ENCODE measurements at places on chromosomes 4 and X.

- no peaks in the 10 kb centered on the region for H3K27me3 ChIP-seq
- H3K27ac ChIP-seq: no peak overlapping the region
- DNase-seq: no peak
- no peaks in the 10 kb centered on the region for H3K36me3 ChIP-seq
These were observed 466.1 kb downstream of the IQCM start for GRCh38 chr4:149349541-149349940.

- no peaks in the 10 kb centered on the region for H3K27me3 ChIP-seq
- DNase-seq: no peak
- no peak overlapping the region for H3K27ac ChIP-seq
- H3K4me3 ChIP-seq: no peak overlapping the region
- H3K4me1 ChIP-seq: no peaks in the 10 kb centered on the region
- no peaks in the 10 kb centered on the region for H3K36me3 ChIP-seq
These were observed 11.4 kb downstream of the BANK1 start for GRCh38 chr4:101801958-101802357.

- no peak for DNase-seq
- H3K36me3 ChIP-seq: no peaks in the 10 kb centered on the region
- no peak overlapping the region for H3K4me3 ChIP-seq
These were observed 26.1 kb upstream of the IGFBP7 start for GRCh38 chr4:57136281-57136680.

DNA sequence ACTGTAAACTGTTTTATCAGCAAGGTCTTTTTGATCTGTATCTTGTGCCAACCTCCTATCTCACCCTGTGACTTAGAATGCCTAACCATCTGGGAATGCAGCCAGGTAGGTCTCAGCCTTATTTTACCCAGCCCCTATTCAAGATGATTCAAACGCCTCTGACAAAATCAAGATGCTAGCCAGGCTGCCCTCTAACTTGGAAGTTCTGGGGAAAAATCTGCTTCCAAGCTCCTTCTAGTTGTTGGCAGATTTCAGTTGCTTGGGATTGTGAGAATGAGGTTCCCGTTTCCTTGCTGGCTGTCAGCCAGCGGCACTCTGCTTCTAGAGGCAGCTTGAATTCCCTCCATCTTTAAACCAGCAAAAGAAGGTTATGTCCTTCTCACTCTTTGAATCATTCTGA lies 34.7 kb downstream of the LUZP4 start:
- H3K27ac ChIP-seq: no peak overlapping the region
- no peak overlapping the region for H3K4me3 ChIP-seq
- H3K4me1 ChIP-seq: no peaks in the 10 kb centered on the region
- DNase-seq: no peak
- H3K36me3 ChIP-seq: no peaks in the 10 kb centered on the region
- no peaks in the 10 kb centered on the region for H3K27me3 ChIP-seq

- no peaks in the 10 kb centered on the region for H3K4me1 ChIP-seq
- H3K36me3 ChIP-seq: no peaks in the 10 kb centered on the region
- H3K4me3 ChIP-seq: no peak overlapping the region
These were observed 86.2 kb upstream of the PCDH10 start for GRCh38 chr4:133062851-133063250.

DNA sequence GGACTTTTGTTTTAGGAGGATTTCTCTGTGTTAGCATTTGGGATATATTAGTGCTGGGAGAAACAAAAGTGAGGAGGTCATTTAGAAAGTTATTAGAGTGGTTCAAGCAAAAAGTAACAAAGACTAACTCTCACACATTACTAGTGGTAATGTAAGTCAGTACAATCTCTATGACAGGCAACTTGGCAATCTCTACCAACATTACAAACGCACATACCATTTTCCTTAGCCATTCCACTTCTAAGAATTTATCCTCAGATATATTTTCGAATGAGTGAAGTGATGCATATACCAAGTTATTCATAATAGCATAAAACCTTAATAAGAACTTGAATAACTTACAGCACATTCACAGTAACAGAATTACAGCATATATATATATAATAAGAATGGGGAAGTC lies 146.2 kb downstream of the PRSS12 start:
- no peak for DNase-seq
- H3K4me1 ChIP-seq: peaks cover 3% of the 10 kb centered on the region
- H3K4me3 ChIP-seq: no peak overlapping the region

DNA sequence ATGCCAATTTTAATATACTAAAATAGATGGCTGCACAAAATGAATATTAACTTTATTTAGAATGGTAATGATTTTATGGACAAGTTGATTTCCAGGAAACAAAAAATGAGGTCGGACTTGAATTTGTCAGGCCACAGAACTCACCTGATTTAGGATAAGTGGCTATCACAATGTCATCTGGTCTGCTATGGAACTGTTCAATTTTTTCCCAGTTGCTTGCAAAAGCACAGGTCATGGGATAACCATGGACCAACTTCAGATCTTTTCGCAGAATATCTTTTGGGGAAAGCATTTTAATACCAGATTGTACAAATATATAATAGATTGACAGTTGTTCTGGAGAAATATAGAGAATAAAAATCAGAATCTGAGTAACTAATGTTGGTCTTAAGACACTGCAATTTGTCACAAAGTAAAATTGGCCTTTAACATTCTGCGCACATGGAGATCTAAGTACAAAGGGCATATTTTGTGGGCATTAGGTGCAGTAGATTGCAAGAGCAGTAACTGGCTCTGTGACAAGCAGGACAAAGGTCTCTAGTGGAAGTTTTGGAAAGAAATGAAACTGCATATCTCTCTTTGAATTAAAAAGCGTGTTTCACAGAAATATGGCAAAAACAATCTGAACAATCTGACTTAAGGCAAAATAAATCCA lies 5.4 kb downstream of the SULT1B1 start:
- no peak overlapping the region for H3K27ac ChIP-seq
- H3K27me3 ChIP-seq: peaks cover 5% of the 10 kb centered on the region
- no peaks in the 10 kb centered on the region for H3K4me1 ChIP-seq
- H3K36me3 ChIP-seq: no peaks in the 10 kb centered on the region

DNA sequence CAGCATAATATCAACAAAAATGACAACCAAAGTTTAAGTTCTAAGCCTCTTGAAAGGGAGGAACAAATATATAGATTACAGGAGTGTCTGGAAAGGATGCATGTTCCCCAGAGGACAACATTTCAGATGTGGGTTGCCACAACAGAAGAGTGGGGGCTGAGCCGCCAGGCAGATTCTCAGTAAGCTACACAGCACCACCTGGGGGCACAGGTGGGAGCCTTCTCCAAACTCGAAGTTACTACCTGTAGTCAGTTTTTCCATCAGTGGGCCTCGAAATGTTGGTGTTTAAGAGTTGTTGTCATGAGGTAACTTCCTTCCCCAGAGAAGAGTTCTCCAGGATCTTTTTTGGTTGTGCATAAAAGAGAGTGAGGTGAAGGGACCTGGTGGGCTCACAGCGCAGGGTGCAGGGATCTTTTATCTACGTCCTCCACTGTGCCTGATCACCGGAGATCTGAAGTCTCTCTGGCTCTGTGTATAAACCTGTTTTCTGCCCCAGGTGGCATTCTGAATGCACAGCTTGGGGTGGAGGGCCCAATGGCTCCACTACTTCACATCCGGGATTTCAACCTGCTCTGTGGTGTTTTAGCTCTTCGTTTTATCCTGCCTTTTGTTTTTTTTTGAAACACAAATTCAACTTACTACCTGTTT lies 58.4 kb upstream of the STS start:
- H3K27me3 ChIP-seq: no peaks in the 10 kb centered on the region
- H3K4me3 ChIP-seq: peak overlapping the region; percentile 18
- H3K4me1 ChIP-seq: peaks cover 100% of the 10 kb centered on the region
- DNase-seq: peak; percentile 80
- peak overlapping the region; percentile 100 for H3K27ac ChIP-seq

- no peak overlapping the region for H3K27ac ChIP-seq
- no peak for DNase-seq
- no peaks in the 10 kb centered on the region for H3K4me1 ChIP-seq
- H3K36me3 ChIP-seq: no peaks in the 10 kb centered on the region
These were observed 127.2 kb upstream of the PABPC4L start for GRCh38 chr4:134328741-134329140.

GRCh38 chrX:129522184-129523078 lies 859 bp downstream of the SMARCA1 start:
- H3K27ac ChIP-seq: no peak overlapping the region
- no peaks in the 10 kb centered on the region for H3K4me1 ChIP-seq
- no peak overlapping the region for H3K4me3 ChIP-seq
- no peaks in the 10 kb centered on the region for H3K27me3 ChIP-seq

DNA sequence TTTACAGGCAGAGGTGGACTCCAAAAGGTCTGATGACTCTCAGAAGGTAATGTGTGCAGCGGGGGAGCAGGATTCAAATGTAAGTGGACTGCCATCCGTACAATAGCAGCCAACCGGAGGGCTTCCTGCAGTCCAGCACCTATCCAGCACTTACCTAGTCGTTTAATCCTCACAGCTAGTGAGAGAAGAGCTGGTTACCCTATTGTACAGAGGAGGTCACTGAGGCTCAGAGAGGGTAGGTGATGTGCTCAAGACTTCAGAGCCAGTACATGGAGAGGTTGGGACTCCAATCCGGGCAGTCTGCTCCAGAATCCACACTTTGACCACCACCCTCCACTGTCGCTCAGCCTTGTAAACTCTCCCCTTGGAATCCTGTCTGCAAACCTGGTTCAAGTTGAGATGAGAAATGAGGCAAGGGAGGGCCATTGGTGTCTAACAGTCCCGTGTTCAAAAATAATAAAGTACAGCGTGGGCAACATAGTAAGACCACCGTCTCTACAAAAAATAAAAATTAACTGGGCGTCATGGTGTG lies 22.5 kb upstream of the JAKMIP1 start:
- no peaks in the 10 kb centered on the region for H3K36me3 ChIP-seq
- H3K27me3 ChIP-seq: no peaks in the 10 kb centered on the region
- no peak overlapping the region for H3K4me3 ChIP-seq

DNA sequence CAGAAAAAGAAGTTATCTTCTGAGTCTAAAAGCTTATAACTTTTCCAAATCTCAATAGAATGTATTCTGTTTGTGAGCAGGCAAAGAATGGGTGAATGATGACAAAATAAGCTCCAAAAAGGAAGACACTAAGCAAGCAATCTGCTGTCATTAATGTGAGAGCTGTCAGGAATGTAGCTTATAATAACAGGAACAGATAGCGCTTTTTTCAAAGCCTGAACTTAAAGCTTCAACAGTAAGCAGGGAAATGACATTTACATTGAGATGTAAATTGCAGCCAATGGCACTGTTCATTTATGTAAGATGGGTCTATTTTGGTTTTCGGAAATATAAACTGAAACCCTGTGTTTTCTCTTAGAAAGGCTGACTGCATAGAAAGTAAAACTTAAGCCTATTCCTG lies 1005.9 kb downstream of the PDHA2 start:
- no peaks in the 10 kb centered on the region for H3K4me1 ChIP-seq
- no peak for DNase-seq
- no peaks in the 10 kb centered on the region for H3K36me3 ChIP-seq
- no peak overlapping the region for H3K4me3 ChIP-seq
- H3K27me3 ChIP-seq: no peaks in the 10 kb centered on the region

GRCh38 chrX:15356444-15356843 lies 21.1 kb upstream of the PIGA start:
- no peaks in the 10 kb centered on the region for H3K4me1 ChIP-seq
- no peaks in the 10 kb centered on the region for H3K27me3 ChIP-seq
- H3K36me3 ChIP-seq: no peaks in the 10 kb centered on the region

DNA sequence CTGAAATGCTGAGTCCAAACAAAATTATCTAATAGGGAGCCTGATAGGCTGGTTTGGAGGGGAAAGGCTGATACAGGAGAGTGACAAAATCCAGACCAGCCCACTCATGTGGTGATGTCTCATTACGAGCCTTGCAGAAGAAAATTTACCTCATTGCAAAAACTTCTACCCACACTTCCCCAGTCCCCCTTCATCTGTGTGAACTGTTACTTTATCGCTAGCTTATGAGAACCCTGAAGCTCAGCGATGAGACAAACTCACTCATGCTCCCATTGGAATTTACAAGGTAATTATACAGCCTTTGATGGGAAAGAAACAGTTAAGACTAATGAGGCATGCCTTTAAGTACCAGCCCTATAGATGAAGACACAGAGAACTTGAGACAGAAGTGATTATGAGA lies 76.1 kb downstream of the ARHGAP6 start:
- H3K4me1 ChIP-seq: no peaks in the 10 kb centered on the region
- H3K27ac ChIP-seq: no peak overlapping the region
- no peaks in the 10 kb centered on the region for H3K27me3 ChIP-seq

GRCh38 chr4:13905543-13905942 lies 278.0 kb upstream of the BOD1L1 start:
- no peaks in the 10 kb centered on the region for H3K36me3 ChIP-seq
- DNase-seq: no peak
- no peaks in the 10 kb centered on the region for H3K27me3 ChIP-seq
- no peaks in the 10 kb centered on the region for H3K4me1 ChIP-seq

GRCh38 chr4:139956507-139957017 lies 197.4 kb downstream of the MAML3 start:
- H3K27me3 ChIP-seq: no peaks in the 10 kb centered on the region
- H3K4me1 ChIP-seq: peaks cover 14% of the 10 kb centered on the region
- no peak overlapping the region for H3K4me3 ChIP-seq
- H3K27ac ChIP-seq: no peak overlapping the region

- no peaks in the 10 kb centered on the region for H3K4me1 ChIP-seq
- no peak overlapping the region for H3K4me3 ChIP-seq
- H3K36me3 ChIP-seq: no peaks in the 10 kb centered on the region
- H3K27me3 ChIP-seq: no peaks in the 10 kb centered on the region
These were observed 191.0 kb downstream of the EVC2 start for GRCh38 chr4:5517372-5517771.

GRCh38 chr4:71334465-71334882 lies 4.3 kb upstream of the SLC4A4 start:
- H3K36me3 ChIP-seq: no peaks in the 10 kb centered on the region
- H3K27ac ChIP-seq: no peak overlapping the region
- no peaks in the 10 kb centered on the region for H3K27me3 ChIP-seq
- DNase-seq: no peak
- H3K4me3 ChIP-seq: no peak overlapping the region

DNA sequence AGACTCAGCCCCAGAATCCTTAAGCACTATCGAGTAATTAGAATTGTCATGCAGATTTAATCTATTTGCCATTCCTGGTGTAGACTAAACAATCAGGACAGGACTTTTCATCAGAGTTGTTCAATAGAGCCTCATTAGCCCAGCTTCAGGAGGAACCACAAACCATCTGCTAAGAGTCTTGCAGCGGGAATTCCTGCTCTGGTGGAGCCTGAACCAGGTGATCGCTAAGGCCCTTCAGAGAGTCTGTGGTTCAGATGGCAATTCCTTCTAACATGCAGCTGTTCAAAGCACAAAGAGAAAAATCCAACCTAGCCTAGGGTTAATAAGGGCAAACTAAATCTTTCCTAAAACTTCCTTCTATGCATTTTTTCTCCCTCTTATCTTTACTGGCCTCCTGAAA lies 119.1 kb upstream of the CPEB2 start:
- peaks cover 2% of the 10 kb centered on the region for H3K27me3 ChIP-seq
- no peaks in the 10 kb centered on the region for H3K4me1 ChIP-seq
- no peak overlapping the region for H3K27ac ChIP-seq
- no peaks in the 10 kb centered on the region for H3K36me3 ChIP-seq

GRCh38 chr4:146142768-146143167 lies 32.8 kb upstream of the LSM6 start:
- no peak for DNase-seq
- H3K36me3 ChIP-seq: no peaks in the 10 kb centered on the region
- no peaks in the 10 kb centered on the region for H3K27me3 ChIP-seq
- no peaks in the 10 kb centered on the region for H3K4me1 ChIP-seq
- no peak overlapping the region for H3K4me3 ChIP-seq

All from DND-41 (cell line).